Stromal cell of bone marrow (primary cell): ENCODE measurements at places on chromosomes 4 and X.

DNA sequence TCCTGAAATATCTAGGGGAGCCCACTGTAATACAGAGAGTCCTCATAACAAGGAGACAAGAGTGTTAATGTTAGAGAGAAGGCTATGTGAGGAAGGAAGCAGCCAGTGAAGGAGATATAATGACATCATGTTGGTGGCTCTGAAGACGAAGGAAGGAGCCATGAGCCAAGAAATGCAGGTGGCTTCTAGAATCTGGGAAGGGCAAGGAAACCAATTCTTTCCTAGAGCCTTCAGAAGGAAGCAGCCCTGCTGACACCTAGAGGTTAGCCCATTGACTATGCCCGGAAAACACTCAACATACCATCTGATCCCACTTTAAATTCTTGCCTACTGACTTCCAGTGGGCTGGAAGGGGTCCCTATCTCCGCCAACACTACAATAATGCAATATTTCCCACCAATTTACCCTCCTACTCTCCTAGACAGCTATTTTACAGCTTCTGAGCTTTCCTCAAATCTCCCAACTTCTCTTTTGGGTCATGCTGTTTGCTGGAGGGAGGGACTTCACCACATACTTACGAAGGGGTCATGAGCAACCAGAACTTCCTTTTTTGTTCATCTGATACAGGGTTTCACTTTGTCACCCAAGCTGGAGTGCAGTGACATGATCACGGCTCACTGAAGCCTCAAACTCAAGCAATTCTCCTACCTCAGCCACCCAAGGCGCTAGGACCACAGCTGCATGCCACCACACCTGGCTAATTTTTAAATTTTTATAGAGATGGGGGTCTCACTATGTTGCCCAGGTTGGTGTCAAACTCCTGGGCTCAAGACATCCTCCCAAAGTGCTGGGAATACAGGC, 25.2 kb upstream of the G3BP2 start:
- DNase-seq: no peak

DNA sequence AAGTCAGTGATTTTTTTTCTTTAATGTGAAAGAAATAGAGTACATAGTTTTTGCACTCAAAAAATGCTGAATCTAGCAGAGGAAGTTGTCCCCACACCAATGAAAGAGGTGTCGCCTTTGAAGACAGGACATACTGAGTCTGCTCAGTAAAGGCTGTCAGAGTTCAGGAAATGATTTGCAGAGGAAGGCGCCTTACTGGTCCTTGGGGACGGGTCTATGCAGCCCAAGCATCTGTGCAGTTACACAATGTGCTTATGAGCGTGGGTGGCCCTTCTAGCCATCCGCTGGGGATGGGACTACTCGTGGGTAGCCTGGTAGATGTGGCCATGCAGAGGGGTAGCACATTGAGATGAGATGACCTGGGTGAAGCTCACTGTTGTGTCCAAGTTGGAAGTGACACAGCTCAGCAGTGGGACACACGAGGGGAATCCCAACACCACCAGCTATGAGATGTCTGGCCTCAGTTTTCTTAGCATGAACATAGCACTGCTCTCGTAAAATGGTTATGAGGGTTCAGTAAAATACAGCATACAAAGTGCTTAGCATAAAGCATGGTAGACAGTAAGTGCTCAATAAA, 116.5 kb upstream of the RBPJ start:
- DNase-seq: no peak

- no peak for DNase-seq
Measured at GRCh38 chr4:15237648-15238230, 190.1 kb upstream of the C1QTNF7 start.

DNA sequence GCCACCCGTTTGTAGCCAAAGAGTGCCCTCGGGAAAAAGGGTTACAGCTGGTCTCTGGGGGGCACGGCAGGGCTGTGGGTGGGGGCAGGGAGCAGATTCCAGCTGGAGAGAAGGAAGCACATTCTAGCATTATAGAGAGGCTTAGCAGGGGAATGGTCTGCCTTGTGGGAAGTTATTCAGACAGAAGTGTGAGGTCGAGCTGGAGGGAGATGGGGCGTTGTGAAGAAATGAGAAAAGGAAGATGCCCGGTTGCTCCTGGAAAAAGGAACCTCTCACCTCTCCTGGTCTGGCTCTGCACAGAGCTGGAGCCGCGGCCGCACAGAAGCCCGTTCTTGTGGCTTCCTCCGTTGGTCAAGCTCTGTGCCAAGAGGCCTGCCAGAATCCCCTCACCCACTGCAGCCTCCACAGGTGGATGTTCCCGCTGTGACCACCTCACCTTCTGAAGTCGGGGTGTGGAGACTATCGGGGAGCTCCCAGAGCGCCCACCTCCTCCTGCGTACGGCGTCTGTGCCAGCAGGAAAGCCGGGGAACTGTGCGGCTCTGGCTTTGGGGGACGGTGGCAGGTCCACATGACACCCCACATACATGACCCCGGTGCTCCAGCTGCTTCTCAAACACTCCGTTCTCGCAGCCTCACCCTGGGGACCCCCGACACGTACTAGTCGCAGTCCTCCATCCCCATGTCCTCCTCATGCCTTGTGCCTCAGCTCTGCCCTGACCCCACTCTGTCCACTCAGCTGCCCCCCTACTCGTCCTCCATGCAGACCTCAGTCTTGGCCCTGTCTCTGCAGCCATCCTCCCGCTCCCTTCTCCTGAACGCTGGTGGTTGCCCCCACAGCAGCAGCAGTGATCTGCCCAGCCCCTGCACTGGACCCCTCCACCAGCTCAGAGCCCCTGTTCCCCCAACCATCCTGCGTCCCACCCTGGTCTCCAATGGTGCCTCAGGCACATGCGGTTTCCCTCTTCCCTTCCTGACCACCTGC, 52.2 kb upstream of the HGFAC start:
- DNase-seq: no peak

GRCh38 chrX:10350981-10351380, 194.2 kb downstream of the CLCN4 start:
- DNase-seq: peak; percentile 41

GRCh38 chr4:75494563-75494962, 19.6 kb downstream of the RCHY1 start:
- DNase-seq: peak; percentile 65

DNA sequence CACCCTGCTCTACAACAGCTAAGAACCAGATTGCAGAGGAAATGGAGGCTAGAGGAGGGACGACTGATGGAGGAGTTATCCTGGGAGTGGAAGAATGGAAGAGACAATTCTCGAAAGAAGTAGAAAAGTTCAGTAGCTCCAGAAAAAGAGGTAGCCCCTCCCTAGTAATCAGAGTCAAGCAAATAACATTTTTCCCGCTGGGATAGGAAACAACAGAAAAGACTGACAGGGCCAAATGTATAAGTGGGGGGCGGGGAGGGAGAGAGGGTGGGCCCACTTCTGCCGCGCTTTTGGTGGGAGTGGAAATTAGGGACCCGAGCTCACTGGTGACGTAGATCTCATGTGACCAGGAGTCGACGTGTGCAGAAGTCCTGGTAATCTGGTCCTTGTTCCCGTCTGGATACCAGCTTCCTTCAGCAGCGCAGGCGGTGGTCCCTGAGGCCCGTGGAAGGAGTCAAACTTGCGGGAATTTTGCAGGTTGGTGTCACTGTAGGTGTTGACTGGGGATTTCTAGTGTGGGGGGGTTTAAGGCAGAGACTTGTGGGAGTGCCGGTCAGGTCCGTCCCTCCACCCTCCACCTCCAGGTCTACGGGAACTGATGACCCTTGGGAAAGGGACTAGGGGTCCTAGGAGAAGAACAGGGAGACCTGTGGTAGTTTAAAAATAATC, at the start of gene TCEAL9:
TCEAL9 (plus strand) TSS at position 377 of the 669 bp plus-strand sequence. CDS start 1,179 bp downstream, outside the sequence.
- DNase-seq: peak; percentile 74

- DNase-seq: no peak
Measured at GRCh38 chrX:75038925-75039324, 113.7 kb upstream of the NEXMIF start.

DNA sequence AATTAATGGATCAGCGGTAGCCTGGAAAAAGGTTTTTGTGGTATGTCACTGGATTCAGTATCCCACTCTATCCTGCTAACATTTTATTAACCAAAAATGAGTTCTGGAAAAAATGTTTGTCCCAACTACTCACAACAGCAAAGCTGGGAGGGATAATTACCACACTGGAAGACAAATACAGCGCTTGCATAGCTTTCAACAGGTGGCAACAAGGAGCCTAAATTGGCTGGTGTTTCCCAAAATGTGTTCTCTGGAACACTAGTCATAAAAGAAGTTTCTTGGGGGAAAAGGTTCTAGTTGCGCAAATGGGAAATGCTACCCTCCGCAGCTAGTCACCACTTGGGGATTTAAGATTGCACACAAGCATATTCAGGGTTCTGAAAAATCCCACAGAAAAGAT, 54.6 kb downstream of the BEND2 start:
- no peak for DNase-seq

DNA sequence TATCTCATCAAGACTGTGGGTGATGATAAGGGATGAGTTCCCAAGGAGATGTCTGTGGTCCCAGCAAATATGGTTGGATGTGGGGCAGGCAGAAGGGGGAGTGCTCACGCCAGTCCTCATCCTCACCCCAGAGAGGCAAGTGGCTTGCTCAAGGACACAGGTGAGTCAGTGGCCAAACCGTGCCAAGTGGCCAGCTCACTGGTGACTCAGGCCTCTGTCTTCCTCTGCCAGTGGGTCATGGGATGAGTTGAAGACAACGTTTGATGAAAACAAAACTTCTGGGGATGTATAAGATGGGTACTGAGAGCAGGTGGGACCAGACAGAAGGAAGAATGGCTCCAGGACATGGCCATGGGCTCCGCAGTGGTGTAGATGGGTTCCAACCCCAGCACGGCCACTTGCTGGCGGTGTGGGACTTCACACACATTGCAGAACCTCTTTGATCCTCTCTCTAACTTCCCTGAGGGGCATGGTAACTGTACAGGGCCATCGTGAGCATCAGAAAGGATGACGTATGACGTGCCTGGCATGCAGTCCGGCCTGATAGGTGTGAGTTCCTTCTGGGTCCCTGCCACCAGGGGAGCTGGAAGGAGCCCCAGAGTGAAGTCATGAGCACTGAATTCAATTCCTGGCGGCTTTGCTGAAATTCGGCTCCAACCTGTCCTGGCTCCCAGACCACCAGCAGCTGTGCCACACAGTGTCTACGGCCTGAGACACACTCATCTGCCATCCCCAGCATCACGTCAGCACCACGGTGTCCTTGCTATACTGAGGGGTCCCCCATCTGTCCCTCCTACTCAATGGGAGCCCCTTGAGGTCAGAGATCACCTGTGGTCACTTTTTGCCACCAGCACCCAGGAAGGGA, 41.3 kb upstream of the GPR78 start:
- DNase-seq: peak; percentile 59

GRCh38 chr4:172986114-172986513, 182.5 kb upstream of the GALNT7 start:
- no peak for DNase-seq

- no peak for DNase-seq
Measured at GRCh38 chr4:174096999-174097398, 186.5 kb downstream of the FBXO8 start.

DNA sequence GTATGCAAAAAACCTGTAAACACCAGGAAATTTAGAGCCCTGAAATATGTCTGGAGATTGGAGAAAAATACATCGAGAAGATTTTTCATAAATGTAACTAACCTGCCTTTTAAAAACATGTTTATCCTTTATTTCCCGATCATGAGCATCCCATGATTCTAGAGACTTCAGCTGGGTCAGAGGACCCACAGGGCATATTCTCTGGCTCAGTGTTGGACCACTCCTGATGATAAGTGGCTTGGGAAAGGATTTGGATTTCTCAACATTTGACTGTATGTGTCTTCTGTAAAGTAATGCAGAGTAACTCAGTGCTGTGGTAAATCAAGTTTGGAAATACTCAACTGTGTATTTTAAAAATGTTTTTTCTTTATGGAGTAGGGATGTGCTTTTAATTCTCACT, 40.0 kb upstream of the ANK2 start:
- DNase-seq: no peak

DNA sequence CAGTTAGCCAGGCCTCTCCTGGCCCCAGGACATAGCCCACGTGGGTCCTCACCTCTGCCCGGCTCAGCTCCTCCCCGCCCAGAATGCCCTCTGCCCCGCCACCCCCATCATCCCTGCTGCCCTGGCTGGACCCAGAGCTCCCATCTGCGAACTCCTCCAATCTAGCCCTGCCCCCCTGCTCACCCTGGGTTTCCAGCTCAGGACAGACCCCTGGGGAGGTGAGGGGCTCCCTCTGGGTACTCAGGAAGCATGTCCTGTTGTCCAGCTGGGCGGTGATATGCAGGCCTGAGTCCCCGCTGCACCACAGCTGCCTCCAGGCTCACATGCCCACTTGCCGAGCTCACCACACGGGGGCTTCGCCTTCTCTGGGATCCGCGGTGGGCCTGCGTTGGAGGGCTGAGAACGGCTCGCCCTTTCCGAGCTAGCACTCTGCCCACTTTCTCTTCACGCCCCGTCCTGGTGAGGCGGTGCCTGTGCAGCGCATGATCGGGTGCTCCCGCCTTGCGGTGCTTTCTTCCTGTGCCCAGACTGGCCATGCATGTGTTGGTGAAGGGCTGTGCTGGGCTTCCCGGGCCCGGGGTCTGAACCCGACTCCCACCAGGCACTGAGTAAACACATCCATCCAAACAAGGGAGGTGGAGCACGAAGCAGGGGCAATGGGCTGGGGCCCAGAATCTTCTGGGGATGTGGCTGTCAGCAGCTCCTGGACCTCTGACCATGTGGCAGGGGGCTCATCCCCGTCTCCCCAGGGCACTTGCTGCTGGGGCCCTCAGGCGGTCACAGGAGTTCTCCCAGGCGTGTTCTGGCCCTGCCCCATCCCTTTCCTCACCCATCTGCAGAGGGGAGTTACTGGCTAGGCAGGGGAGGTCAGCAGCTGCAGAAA, 74.3 kb downstream of the RGS12 start:
- DNase-seq: no peak

- DNase-seq: no peak
Measured at GRCh38 chrX:19720236-19720635, 167.2 kb downstream of the SH3KBP1 start.

DNA sequence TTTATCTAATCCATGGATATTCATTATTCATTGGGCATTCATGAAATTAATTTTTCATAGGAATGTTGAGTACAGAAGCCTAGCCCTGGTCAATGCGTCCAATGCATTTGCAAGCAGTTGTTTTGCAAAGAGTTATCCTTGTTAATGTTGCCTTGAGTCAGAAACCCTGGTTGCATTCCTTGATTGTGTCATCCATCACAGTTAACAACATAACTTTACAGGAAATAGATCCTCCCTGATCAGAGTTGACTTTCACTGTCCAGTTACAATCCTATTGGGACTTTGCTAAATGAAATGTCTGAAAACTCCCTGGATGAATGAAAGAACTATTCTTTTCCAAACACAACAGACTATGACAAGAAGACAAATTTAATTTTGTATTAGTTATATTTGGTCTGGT, 924.3 kb upstream of the SLIT2 start:
- DNase-seq: peak; percentile 14

- DNase-seq: no peak
Measured at GRCh38 chr4:169420291-169420690, 149.5 kb upstream of the SH3RF1 start.
